PC-3 (cell line): ENCODE measurements at places on chromosomes 1 and 21. TPM values are rescaled to one million over a fixed set of nuclear protein-coding genes. Genes with fewer than 3 reads are reported as not detected.

- DNase-seq, result peak; percentile 38
Measured at GRCh38 chr1:35030756-35031446, 844 bp downstream of the ZMYM6 start.

- no peak for DNase-seq
Measured at GRCh38 chr1:119715542-119715941, 3.8 kb downstream of the PHGDH start.

SPATA21 gene
- total RNA-seq, result not detected in 2 replicates

DNA sequence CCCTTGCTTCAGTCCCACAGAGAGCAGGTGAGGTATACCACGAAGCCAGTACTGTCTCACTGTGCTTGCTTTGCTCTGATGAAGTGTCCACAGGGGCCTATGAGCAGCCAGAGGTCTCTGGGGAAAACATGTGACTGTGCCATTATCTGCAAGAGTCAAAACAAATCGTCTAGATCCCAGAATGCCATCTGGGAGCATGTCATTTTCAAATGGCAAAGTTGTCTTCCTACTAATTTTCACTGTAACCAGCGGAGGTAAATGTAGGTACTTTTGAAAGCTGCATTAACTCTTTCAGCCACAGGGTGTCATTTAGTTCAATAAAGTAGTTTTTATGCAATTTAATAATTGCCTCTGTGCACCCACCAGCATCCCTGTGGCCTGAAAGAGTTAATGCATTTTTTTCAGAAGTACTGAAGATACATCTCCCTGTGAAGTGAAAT, 173.6 kb upstream of the SGIP1 start:
- DNase-seq, result no peak

GRCh38 chr1:244653439-244654107, 647 bp downstream of the DESI2 start:
- peak; percentile 39 for DNase-seq

OXCT2 gene
- total RNA-seq, result 0.98 and 3.9 TPM in 2 replicates

GRCh38 chr1:63713627-63714481, 60.0 kb upstream of the ROR1 start:
- peak; percentile 87 for DNase-seq

- no peak for DNase-seq
Measured at GRCh38 chr1:217140041-217140901, 417.0 kb upstream of the ESRRG start.

DNA sequence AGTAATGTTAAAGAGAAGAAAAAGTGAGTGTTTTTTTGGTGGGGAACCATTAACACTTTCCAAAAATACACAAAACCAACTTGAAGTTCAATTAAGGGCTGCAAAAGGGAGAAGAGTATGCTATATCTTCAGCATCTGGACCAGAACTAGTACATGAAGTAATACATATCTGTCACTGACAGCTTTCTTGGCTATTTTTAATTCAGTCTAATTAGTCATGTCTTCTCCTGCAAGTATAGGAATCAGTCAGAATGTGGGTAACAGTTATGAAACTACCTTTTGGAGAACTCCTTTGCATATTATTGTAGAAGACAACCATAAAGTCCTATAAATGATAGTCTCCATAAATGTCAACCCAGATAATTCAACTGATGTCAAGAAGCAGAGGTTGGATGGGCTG, 901.2 kb downstream of the TTLL7 start:
- DNase-seq, result no peak

DNA sequence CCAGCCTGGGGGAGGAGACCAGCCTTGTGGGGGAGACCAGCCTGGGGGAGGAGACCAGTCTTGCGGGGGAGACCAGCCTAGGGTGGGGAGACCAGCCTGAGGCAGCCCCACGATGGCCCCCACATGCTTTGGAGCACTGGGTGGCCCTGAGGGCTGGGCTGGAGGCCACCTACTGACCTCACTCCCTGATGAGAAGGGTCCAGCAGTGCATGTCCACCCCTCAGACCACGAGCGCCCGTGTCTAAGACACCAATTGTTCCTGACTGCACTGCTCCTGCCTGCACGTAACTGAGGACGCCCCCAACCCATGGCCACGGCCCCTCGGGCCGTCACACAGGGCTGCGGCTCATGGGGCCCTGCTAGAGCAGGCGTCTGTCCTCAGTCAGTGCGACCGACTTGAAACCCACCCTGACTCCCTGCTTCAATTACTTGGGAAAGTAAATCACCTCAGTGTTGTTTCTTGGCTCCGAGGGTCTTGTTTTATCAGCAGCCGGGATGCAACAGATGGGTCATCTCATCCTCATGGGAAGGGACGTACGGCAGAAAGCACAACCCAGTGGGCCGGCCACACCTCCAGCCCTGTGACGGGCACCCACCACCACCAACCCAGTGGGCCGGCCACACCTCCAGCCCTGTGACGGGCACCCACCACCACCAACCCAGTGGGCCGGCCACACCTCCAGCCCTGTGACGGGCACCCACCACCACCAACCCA, at the start of gene SPATC1L:
TSS of gene SPATC1L (minus strand) at position 550 of the 715 bp plus-strand sequence. CDS start 1,643 bp downstream, outside the sequence.
- peak; percentile 63 for DNase-seq

DNA sequence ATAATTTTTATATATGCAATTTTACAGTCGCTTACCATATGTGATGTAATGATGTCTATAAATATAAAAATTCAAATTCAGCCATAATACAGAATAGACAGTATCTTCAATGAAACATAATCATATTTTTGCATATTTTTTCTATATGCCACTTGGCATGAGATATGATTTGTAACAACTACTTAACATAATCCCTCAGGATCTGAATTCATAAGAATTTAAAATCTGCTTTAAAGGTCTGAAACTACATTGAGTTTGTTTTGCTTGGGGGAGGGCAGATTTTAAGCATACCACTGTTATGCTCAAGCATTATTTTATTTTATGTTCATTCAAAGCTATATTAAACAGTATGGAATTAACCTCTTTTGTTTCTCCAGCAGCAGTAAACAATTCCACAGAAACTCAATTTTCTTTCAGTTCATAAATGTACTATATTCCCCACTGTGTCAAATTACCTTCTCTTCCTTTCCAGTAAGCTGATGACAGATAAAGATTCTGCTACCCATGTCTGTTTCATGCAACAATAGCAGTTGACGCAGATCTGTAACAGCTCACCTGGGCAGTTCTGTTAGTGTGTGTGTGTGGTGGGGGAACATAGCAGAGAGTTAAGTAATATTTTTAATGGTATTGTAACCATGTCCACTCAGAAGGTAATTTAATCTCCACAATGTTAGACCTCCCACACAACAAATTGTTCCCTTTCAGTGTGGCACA, 224.8 kb downstream of the NTNG1 start:
- no peak for DNase-seq

FHAD1 gene
- total RNA-seq, result 0.95 and 1.4 TPM in 2 replicates

AMY1B gene
- not detected in 2 replicates for total RNA-seq

GRCh38 chr21:16264319-16264718, 534.5 kb downstream of the USP25 start:
- DNase-seq, result no peak

DNA sequence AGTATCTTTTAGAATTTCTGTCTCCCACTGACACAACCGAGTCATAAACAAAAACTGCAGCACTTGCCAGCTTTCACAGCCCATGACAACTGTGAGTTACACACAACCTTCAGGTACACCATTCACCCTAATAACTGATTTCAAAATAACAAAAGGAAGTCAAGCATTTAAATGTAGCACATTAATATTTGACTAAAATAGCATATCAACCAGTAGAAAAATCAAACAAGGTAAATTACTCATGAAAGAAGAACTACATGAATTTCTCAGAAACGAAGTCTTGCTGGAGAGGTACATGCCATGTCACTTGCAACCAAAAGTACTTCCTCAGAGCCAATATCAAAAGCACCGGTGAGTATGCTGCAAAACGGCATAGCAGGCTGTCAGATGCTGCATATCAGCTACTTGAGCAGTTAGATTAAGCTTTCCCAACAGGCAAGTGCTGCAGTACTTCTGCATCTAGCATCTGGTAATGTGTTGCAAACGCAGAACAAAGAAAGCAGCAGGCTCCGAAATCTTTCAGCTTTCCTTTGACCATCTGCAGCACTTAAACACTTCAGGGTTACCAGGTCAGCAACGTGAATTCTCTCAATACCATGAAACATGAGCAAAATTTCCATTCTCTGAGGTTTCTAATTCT, 223.2 kb downstream of the SMYD3 start:
- no peak for DNase-seq

DNA sequence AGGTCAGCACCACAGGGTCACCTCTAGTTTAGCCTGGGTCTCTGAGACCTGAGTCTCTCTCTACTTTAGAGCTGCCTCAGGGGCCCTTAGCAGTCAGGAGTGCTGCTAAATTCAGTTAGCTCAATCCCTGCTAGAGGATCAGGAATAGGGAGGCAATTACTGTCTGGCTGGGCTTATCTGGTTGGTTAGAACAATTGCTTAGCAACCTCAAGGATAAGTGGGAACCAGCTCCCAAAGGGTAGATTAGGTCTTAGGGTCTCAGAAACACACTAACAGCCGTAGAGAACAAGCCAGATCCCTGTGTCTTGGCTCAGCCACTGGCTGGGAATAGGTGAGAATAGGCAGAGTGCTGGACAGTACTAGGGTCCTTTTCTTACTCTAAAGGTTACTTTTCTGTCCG, 7.7 kb downstream of the PM20D1 start:
- no peak for DNase-seq

DNA sequence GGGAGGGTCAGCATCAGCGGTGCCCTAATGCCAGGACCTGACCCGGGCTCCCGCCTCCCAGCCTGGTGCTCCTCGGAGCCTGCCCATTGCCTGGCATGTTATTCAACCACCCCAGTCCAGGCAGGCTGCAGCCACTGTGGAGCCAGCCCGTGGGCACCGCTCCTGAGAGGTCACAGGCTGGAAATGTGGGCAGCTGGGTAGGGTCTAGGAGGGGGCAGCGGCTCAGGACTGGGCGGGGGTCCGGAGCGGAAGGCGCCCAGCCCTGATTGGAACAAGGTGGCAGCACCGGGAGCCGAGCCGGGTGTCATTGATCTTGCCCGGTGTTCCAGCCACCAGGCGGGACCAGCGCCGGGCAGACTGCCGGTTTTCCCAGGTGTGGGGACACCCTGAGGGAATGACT, 12.7 kb upstream of the RUNX3 start:
- DNase-seq, result no peak

DNA sequence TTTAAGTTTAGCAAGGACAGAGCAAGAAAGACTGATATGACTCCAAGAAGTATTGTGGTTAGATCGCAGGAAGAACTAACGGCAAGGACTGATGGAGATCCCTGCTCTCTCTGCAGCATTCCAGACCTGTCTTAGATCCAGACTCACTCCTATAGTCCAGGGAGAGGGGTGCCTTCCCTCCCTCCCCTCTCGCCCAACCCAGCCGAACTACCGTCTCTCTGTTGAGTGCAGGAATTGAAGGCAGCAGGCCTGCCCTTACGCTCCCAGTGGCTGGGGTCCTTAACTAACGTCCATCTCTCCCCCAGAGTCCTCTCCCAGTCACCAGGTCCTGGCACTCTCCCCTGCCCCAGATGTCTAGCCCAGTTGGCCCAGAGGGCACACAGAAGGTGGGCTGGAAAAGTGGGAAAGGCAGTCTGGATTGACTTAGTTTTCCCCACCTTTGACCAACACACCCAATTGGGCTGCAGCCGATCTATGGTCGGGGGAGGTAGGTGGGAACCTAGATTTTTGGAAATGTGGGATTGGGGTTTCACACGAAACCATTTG, 1.1 kb downstream of the CRABP2 start:
- no peak for DNase-seq

- no peak for DNase-seq
Measured at GRCh38 chr1:73639494-73639893, 558.5 kb downstream of the LRRIQ3 start.

- no peak for DNase-seq
Measured at GRCh38 chr21:33490991-33491372, 534 bp downstream of the DNAJC28 start.

STYXL2 gene
- total RNA-seq, result not detected in 2 replicates
